ENCODE measurements at places on chromosomes 4 and X.

DNA sequence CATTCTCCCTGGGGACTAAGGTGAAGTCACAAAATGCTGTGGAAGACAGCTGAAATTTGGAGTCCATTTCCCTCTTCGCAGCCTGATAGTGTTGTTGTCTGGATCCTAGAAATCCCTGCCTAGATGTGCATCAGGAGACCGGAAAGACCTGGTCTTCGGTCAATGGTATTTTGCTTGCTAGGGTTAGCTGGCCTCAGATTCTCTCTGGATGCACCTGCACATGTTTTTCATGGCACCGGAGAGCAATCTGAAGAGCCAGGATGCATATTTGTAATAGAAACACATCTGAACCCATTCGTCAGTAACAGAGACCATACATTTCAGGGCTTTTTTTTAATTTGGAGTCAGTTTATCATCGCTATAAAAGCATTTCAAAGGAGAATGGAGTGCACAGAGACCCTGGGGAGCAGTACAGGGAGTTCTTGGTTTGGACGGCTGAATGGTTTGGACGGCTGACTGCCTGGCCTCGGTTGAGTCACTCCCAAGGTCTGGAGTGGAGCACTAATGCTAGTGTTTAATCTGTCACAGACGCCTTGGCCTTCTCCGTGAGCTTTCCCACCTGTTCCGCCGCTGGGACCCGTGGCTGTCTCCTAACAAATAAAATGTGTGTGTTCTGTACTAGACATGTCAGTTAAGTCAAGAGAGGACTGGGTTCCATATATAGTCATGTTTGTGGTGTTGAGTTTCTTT, 7.5 kb upstream of the PDLIM3 start:
- DNase-seq, result peak; percentile 41

DNA sequence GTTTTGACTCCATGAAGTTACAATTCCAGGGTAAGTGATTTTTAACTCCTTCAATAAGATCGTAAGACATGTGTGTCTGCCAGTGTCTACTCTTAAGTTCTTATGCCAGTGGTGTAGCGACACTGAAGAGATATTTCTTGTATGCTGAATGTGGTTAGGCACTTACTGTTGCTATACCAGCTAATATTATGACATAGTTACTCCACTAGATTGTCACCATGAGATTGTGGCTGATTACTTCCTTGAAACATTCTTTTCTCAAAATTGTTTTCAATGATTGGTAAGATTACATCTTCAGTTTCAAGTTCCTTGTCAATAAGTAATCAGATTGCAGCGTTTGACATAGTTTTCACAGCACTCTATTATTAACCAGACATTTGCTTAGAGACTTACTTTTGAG, 60.6 kb upstream of the PAGE5 start:
- DNase-seq, result no peak

DNA sequence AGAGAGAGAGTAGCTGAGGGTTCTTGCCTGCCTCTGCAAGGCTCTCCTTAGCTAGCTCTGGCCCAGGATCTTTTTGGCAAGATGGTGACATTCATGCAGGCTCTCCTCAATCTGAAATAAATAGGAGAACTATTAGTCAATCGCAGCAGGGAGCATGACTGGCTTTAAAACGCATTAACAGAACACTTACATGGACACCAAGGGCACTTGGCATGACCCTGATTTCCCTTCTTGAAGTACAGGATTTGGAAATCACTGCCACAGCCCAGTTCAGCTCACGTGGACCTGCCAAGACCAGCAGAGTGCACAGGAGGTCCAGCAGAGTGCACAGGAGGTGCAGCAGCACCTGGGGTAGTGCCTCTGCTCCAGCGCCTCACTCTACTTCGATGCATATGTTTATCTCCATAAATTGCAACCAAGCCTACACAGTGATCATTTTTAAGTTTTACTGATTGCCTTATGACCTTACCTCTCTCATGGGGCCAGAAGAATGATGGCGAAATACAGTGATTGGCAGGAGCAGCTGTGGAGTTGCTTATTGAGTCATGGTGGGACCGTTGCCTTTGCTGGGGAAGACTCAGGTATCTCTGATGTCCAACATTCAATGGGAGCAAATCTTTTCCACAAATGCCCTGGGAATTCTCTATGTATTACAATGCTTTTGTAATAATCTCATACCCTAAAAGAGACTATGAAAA, 122.4 kb downstream of the SYNPO2 start:
- DNase-seq, result no peak

DNA sequence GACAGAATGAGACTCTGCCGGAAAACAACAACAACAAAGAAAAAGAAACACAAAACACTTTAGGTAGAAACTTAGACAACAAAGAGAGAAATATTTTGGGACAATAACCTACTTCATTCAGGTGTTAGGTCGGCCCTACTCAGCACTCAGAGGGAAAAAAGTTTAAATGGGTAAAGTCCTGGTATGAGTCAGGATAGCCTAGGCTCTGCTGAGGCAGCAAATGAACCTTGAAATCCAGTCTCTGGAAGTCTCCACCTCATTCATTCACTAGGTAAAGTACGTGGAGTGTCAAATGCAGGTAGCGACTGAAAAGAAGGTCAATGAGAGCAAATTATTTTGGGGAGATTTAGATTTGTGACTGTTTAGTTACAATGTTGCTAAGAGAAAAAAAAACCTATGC, 127.4 kb downstream of the FHDC1 start:
- DNase-seq, result no peak

- DNase-seq, result no peak
These were observed 78.0 kb downstream of the GPC4 start for GRCh38 chrX:133337250-133337649.

DNA sequence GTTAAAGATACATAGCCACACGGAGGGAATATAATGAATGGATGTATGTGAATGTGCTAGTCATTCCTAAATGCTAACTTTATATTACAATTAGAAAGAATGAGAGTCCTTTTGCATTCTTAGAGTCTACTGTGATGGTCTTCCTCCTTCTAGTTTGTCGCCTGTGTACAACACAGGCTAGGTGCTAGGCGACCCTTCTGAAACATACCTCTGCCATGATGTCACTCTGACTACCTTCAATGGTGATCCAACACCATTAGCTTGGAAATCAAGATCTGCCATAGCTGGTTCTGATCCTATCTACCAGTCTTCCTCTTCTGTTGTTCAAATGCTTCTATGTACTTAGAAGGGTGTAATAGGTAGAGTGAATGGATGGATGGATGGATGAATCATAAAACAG, 151.2 kb downstream of the MGST2 start:
- DNase-seq, result no peak

- DNase-seq, result no peak
These were observed 70.1 kb downstream of the MID1IP1 start for GRCh38 chrX:38871129-38872029.

DNA sequence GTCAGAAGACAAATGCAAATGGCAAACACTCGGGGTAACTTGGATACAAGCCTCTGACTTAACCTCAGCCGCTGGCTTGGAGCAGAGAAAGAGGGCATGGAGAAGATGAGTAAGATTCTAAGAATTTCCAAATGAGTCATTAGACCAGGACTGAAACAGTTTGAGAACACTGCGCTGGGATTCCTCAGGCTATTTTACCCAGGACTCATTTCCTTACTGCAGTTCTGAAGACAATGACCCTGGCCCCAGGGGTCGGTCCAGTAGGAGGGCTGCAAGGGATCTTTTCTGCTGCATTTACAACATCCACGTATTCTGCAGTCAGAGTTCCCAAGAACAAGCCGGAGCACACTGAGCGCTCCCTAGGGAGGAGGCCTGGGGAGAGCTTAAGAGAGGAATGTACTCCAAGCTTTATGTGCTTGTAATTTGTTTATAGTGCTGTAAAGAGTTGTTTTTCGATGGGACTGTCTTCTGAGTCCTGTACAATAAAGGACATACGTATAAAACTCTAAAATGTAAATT, 27.3 kb upstream of the SORBS2 start:
- DNase-seq, result peak; percentile 96

DNA sequence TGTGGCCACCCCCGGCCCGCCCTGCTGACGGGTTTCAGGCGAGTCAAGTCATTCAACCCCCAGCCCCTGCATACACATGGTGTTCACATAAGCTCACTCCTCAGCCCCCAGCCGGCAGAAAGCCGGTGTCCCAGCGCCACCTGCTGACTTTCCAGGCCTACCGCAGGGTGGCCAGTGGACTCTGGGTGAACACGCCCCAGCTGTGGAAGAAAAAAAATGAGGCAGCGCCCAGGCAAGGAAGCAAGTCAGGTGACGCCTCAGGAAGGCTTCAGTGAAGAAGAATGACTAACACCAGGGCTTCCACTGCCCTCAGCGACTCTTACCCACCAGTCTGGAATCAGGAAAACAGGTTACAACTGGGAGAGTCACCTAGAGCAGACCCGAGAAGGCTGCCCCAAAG, 15.8 kb downstream of the BCAP31 start:
- peak; percentile 87 for DNase-seq

- DNase-seq, result no peak
These were observed 19.7 kb downstream of the ZFX start for GRCh38 chrX:24169211-24169610.

GRCh38 chrX:46204721-46205422, 340.3 kb downstream of the ZNF674 start:
- DNase-seq, result peak; percentile 32

- no peak for DNase-seq
These were observed 30.9 kb upstream of the CDKN2AIP start for GRCh38 chr4:183413234-183414200.

DNA sequence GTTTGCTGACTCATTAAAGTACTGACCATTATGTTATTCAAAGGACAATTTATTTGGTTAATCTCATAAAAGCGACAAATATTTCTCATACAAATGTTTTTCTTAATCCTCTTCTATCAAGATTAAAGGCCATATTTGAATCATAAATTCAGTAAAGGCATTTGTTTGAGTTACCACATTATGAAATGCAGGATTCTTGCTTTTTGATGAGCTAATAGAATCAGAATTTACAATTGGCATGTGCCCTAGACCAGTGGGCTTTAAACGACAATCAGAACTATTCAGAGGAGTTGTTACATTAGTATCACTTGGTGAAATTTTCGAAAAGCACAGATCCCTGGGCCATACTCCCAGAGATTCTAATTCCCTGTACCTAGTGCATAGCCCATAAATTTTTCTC, 55.3 kb downstream of the KLHL4 start:
- DNase-seq, result peak; percentile 50

DNA sequence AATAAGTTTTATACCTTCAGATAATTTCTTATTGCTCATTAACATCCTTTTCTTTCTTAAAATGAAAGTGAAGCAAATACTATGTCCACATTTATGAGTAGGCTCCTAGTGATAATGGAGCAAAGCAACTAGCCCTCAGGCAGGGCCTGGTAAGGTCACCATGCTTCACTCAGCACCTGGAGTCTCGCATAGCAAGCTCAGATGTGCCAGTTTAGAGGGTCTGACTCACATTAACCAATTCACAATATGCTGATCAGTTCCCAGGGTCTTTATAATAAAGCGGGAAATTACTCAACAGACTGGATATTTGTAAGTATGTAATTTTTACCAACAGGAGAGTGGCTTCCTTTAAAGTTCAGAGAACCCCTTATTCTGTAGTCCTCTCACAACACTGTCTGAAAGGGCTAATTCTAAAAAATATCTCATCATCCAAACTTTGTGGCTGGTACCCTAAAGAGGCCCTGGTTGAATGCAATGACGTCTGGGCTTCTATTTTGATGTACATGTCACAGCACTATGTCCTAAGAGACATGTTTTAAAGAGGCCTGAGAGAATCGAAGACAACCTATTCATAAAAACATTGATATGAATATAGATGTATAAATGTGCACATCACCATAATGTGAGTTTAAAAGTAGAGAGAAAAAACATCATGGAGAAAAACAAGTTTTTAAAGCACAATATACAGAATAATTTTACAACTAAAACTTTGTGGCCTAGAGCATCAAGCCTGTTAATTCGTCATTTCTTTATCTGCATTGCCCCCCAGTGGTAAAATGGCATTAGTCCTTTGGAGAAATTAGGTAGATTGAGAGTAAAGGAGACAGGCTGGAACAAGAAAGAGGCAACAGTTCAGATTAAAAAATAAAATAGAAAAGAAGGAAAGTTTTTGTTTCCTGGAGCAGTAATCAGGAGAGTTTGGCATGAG, 44.3 kb downstream of the IL21 start:
- DNase-seq, result peak; percentile 75

DNA sequence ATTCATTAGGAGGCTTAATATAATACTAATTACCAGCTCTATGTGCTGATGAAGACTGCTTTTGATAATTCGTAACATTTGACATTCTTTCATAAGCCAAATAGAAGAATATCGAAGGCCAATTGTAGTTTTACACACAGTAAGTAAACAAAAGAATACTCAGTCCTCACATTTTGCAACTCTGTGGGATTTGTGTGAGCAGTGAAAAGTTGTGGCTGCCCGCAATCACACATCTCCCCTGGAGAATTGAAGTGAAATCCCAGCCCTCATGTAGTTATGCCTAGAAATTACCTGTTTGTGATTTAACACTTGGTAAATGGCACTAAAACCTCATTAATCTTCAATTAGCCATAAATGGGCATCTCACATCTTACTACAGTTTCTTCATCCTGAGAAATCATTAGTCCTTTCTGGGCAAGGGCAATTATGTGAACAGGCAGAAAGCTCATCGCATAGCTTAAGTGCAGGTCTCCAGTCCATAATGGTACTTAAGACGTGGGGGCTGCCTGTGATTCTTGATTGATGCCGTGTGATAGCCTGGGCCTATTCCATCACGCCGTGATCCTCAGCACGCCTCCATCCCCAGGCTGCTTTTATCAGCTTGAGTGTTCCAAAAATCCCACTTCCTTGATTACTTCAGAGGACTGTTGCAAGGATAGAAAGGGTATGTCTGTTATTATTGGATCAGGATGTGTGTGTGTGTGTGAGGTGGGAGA, 97.9 kb upstream of the METTL14 start:
- DNase-seq, result no peak

DNA sequence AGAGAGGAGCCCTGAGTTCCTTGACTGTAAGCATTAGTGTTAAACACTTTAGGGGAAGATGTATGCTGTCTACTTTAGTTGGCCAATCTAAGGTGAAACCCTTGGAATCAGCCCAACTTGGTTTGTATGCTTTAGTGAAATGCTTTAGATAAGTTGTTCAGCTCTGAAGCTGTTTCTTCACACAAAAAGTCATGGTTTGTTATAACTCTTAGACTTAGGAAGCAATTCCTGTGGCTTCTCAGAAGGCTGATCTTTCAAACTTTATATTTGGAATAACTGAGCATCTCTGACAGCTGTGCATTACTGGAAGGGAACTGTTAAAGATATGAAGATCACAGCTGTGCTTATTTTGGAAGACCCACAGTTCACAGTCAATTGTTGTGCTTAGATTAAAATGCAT, 714.1 kb downstream of the FAT4 start:
- no peak for DNase-seq

DNA sequence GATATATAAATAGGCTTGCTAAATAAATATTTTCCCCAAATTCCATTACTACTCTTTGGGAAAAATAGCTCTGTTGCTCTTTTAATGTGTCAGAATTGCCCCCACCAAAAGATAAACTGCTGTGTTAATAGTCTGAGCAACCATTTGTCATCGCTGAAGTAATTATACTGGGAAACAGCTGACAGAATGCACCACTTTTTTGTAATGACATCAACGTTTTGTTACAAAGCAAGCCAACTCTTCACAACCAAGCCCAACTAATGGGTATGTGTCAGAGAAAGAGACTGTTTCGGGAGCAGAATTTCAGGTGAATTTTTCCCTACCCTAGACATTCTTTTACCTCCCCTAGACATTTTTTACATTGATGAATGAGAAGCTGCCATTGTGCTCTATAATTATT, 405.0 kb upstream of the MAGEB18 start:
- DNase-seq, result peak; percentile 2

GRCh38 chr4:14309431-14309830, 681.9 kb upstream of the BOD1L1 start:
- DNase-seq, result no peak

All from astrocyte of the hippocampus (primary cell).